ENCODE measurements at places on chromosomes 1 and 21. TPM values are rescaled to one million over a fixed set of nuclear protein-coding genes. Genes with fewer than 3 reads are reported as not detected.

The NBPF20 gene
- total RNA-seq = 1.0 TPM

The CD247 gene
- total RNA-seq = 0.34 TPM

The TSSK3 gene
- total RNA-seq = 0.34 TPM

The GPR153 gene
- total RNA-seq = 11.3 TPM

The TMPRSS15 gene
- not detected for total RNA-seq

The DYRK3 gene
- 38.7 TPM for total RNA-seq

The PGBD5 gene
- total RNA-seq = 3.6 TPM

The CYP4X1 gene
- total RNA-seq = not detected

The TCHH gene
- not detected for total RNA-seq

The PRKCZ gene
- total RNA-seq = 2.0 TPM

The NRDC gene
- 70.9 TPM for total RNA-seq

The MANEAL gene
- 1.5 TPM for total RNA-seq

The DENND2D gene
- 10.3 TPM for total RNA-seq

The PKN2 gene
- 38.3 TPM for total RNA-seq

The FAM177B gene
- total RNA-seq = not detected

The TFF2 gene
- total RNA-seq = not detected

The KCNK1 gene
- not detected for total RNA-seq

The CLDN14 gene
- not detected for total RNA-seq

The USP16 gene
- total RNA-seq = 41.8 TPM

The DNAI4 gene
- total RNA-seq = 1.00 TPM

The OR2T2 gene
- not detected for total RNA-seq

The PUSL1 gene
- total RNA-seq = 23.6 TPM

The DNTTIP2 gene
- total RNA-seq = 35.3 TPM

The LORICRIN gene
- not detected for total RNA-seq

The PDPN gene
- not detected for total RNA-seq

The MROH9 gene
- 1.1 TPM for total RNA-seq

The SH3GLB1 gene
- 25.8 TPM for total RNA-seq

The PTPN7 gene
- total RNA-seq = not detected

The CLIC4 gene
- total RNA-seq = 249 TPM

The GBP2 gene
- total RNA-seq = 14.5 TPM

The OR2L2 gene
- total RNA-seq = not detected

The CD53 gene
- not detected for total RNA-seq
